Inflammatory macrophage treated with lipopolysaccharide for 1 hour (primary cell): ENCODE measurements at places on chromosomes 4 and X.

GRCh38 chr4:15894921-15895916 lies 43.3 kb downstream of the FGFBP1 start:
- peak; percentile 33 for DNase-seq

- peak; percentile 20 for DNase-seq
Measured at GRCh38 chr4:163673848-163674697, 179.6 kb downstream of the TMA16 start.

DNA sequence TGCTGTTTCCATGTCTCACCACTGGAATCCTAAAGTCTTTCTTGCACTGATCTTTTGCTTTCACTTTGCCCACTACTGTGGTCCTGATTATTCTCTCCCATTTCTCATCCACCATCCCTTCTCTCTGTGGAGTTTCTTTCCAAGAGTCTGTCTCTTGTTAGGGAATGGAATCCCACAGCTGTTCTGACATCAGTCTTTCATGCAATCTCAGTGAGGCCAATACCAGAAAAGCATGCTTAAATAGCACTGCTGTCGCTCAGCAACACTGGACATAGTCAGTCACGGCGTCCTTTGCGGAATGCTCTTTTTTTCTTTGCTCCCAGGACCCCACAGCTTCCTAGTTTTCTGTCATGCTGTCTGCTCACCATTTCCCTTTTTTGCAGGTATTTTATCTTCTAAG lies 20.1 kb downstream of the SLITRK4 start:
- DNase-seq, result no peak

- DNase-seq, result no peak
Measured at GRCh38 chr4:152104356-152104755, 343.5 kb upstream of the GATB start.

DNA sequence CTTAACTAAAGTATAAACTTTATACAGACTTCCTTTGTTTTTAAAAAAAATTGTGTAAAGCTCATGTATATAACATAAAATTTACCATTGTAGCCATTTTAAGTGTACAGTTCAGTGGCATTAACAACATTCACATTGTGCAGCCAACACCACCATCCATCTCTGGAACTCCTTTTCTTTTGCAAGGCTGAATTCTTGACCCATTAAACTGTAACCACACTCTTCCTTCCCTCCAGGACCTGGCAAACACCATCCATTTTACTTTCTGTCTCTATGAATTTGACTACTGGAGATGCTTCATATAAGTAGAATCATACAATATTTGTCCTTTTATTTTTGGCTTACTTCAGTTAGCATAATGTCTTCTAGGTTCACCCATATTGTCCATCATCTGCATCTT lies 104.7 kb downstream of the RASL11B start:
- no peak for DNase-seq

- no peak for DNase-seq
Measured at GRCh38 chrX:154365997-154366665, 8.3 kb downstream of the FLNA start.

DNA sequence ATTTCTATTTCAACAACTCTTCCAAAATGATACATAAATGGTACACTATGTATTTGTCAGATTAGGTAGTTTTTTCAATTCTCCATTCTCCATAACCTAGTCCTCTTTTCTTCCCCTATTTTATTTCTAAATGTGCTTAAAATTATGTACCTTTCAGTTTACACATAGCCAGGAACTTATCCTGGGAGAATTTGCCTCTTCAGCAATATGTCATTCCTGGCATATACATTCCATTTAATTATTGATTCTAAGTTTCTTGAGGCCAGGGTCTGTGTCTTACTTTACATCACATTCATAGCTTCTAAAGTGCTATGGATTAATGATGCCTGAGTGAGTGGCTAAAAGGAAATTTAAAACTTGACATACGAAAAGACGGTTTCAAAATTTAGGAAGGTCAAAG lies 199.8 kb downstream of the PDGFRA start:
- DNase-seq, result no peak

DNA sequence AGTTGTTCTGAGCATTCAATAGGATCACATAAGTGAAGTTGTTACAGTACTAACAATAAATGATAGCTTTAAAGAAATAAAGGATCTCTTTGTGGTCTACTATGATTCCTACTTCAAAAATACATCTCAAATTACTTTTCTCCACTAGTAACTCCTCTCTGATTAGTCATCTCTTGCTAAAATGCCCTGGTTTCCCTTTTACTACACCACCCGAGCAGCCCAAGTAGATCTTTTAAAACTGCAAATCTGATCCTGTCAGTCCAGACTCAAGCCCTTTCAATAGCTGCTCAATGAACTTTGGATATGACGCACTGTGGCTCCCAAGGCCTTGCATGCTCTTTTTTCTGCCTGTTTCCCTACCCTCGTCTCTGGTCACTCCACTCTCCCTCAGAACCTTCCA lies 97.5 kb downstream of the MAOA start:
- no peak for DNase-seq

GRCh38 chr4:79348405-79348804 lies 22.5 kb upstream of the NAA11 start:
- no peak for DNase-seq

- no peak for DNase-seq
Measured at GRCh38 chr4:139171876-139172691, 4.9 kb downstream of the ELF2 start.

DNA sequence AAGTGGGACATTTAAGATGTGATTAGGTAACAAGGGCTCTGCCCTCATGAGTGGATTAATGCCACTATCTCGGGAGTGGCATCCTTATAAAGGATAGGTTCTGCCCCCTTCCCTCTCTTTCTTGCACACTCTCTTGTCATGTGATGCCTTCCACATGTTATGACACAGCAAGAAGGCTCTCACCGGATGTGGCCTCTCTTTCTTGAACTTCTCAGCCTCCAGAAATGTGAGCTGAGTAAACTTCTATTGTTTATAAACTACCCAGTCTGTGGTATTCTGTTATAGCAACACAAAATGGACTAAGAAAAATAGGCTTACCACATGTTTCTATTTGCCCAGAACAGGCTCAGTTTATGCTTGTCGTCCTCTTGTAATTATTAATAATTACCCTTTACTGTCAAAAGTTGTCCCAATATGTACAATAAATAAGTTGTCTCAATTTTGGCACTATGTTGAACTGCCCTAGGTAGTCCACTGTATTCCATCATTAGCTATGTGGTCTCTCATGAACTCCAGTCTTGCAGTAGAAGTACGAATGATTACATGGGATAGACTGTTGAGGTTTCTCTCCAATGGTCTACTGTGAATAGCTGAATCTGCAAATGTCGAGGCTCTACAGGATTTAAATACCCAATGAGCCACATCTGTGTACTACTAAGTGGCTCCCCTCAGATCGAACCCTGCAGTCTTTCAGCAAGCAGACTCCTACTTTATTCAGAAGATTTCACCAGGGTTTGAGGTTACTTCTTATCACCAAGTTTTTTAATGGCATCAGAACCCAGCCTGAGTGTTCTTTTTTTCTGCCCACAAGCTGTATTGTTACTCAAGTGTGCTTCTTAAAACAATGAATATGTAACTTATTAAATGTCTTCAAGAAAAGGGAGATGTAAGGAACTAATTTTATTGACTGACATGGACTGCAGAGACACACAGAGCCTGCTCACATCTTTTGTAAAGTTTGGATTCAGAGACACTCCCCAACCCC lies 102.0 kb upstream of the LEF1 start:
- no peak for DNase-seq

DNA sequence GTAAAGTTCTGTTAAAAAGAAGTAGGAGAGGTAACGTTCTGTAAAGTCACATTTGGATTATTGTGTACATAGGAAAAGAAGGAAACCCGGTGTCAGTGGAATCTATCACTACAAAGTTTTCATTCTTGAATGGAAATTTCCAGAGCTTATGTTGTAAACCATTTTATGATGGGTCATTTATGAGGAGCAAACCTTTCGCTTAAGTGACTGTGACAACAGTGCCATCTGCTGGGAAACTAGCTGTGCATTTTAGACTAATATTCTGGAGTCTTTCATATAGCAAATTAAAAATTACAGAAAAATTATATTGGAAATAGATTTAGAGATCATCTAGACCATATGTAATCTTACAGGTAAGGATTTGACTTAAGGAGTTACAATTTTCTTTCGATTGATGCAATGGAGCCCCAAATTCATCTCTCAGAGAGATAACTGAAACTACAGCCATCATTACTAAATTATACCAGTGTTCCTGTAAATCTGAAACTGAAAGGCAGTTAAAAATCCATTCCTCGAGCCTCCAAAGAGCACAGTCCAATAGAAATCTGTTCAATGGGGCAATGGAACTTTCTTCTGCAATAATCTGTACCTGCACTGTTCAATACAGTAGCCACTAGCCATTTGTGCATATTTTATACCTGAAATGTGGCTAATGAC lies 26.9 kb downstream of the ASB9 start:
- peak; percentile 33 for DNase-seq

GRCh38 chr4:27357283-27357682 lies 496.6 kb downstream of the STIM2 start:
- no peak for DNase-seq

- DNase-seq, result no peak
Measured at GRCh38 chrX:118164138-118164537, 47.5 kb upstream of the KLHL13 start.

GRCh38 chr4:39732728-39733127 lies 34.8 kb downstream of the UBE2K start:
- DNase-seq, result no peak

- peak; percentile 50 for DNase-seq
Measured at GRCh38 chr4:174520660-174521059, 1.6 kb downstream of the HPGD start.
